Activated CD4-positive, alpha-beta T cell treated with anti-CD3 and anti-CD28 coated beads, Interleukin-2, amount 50 U/mL, for 4 hours (primary cell): ENCODE measurements at places on chromosomes 16 and 17.

DNA sequence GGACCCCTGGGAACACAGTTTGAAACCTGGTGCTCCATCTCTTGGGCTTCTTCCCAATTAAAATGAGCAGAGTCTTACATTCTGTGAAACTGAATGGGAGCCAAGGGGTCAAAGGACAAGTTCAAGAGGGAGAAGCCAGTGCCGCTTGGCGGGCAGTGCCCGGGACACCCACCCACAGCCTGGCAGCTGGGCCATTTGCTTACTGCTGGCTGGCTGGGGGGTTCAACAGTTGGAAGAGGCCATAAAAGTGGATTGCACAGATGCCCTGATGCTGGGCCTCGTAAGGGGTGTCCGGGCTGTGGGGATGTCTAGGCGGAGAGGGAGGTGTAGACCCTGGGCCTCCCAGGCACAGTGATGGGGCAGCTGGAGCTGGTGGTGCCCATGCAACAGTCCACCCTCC, 52.1 kb downstream of the CMIP start:
- DNase-seq, result no peak

GRCh38 chr17:55829995-55830612, 79.3 kb downstream of the PCTP start:
- no peak for DNase-seq

- no peak for DNase-seq
These were observed 10.7 kb downstream of the GALNS start for GRCh38 chr16:88846088-88846487.

- no peak for DNase-seq
These were observed 28.6 kb upstream of the ITGA3 start for GRCh38 chr17:50027172-50027880.

DNA sequence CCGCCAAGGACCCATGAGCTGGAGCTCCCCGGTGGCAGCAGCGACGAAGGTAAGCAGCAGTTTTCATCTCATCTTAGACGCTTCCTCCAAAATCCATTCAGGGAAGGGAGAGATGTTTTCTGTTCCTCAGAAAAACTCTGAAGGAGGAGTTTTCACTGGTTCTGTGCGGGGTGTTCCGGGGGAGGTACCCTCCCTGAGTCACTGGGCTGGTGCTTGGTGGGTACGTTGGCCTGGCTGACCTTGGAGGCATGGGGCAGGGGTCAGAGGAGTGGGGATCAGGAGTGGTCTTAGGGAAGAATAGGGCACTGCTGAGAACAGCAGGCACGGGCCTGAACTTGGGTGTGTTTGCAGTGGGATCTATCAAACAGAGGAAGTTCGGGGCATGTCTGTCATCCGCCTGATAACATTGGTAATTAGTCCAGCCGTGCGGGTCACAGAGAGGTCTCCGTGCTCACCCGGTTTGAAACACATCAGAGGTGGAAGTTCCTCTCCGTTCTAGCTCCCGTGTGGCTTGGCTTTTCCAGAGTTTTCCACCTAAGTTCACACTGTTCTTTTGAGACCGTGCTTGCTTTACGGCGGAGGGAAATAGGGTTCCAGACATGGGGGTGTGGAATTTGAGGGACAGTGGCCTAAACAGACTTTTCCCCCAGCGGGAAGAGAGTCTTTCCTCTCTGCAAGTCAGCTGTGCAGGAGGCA, 59.6 kb upstream of the CIBAR2 start:
- no peak for DNase-seq

DNA sequence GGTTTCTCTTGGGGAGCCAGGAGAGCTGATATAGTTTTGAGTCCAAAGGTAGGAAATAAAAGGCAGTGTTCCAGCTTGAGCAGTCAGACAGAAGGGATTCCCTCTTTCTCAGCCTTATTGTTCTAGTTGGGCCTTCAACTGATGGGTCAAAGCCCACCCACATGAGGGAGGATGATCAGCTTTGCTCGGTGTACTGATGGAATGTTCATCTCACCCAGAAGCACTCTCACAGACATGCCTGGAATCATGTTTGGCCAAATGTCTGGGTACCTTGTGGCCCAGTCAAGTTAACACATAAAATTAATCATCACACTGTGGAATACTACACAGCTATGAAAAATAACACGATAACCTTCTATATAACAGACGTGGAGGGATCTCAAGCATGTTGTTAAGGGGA, 23.1 kb upstream of the KCNG4 start:
- DNase-seq, result no peak

- DNase-seq, result no peak
These were observed 26.3 kb downstream of the VPS53 start for GRCh38 chr17:688100-688989.

- DNase-seq, result no peak
These were observed 52.8 kb downstream of the CDH11 start for GRCh38 chr16:65069065-65069464.
